Activated CD4-positive, alpha-beta memory T cell treated with anti-CD3 and anti-CD28 coated beads, Interleukin-2, amount 10 ng/mL, durations not matched to agents 7 days and 5 days (primary cell): ENCODE measurements at places on chromosomes 13 and 19.

DNA sequence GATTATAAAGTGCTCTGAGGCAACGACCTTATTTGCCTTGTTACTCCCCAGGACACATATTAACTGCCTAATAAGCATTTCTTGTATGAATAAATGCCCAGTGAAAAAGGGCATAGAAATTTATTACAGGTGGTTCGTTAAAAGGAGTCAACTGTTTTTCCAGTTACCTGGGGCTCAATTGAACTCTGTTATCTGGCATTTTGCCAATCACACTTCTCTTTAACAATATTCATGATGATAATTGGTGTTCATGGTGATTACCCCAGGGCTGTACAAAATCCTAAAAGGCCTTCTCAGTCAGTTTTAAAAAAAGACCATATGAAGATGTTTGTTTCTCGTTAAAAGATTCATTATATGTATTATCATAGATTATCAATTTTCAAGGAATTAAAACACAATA, 57.1 kb downstream of the KL start:
- no peak for DNase-seq

GRCh38 chr19:12783291-12783848, 7.9 kb upstream of the JUNB start:
- peak; percentile 65 for DNase-seq

- DNase-seq: no peak
These were observed 9.6 kb upstream of the CYP4F12 start for GRCh38 chr19:15663247-15663646.

DNA sequence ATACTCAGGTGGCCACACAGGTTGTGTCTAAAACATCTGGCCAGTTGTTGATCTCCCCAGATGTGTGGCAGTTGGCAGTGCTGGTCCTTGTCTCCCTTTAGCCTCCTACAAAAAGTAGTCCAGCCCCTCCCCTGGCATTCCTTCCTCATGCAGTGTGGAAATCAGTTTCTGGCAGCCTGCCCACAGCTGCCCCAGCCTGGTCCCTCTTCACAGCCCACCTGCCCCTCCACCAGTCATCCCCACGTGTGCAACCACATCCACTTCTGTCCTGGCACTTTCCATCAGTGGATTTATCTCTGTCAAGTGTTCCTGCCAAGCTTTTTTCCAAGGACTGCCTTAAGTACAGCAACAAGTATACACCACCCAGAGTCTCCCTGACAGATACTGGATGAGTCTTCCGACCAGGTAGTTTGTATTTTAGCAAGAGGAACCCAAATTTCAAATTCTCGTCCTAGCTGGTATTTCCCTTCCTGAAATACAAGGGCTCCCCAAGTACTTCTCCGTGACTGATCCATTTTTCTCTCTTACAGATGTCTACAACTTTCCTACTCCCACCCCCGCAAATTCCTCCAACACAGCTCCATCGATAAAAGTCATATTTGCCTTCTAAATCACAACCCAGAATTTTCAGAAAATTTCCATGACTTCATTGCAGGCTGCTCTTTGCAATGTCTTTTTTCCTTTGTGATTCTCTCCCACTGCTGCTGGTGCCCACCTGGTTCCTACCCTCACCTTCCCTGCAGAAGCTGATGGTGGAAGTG, 313.5 kb downstream of the FOXO1 start:
- DNase-seq: no peak

- DNase-seq: no peak
These were observed 147.1 kb downstream of the NHLRC3 start for GRCh38 chr13:39185326-39185725.

GRCh38 chr19:50580970-50581634, 12.9 kb upstream of the LRRC4B start:
- no peak for DNase-seq

DNA sequence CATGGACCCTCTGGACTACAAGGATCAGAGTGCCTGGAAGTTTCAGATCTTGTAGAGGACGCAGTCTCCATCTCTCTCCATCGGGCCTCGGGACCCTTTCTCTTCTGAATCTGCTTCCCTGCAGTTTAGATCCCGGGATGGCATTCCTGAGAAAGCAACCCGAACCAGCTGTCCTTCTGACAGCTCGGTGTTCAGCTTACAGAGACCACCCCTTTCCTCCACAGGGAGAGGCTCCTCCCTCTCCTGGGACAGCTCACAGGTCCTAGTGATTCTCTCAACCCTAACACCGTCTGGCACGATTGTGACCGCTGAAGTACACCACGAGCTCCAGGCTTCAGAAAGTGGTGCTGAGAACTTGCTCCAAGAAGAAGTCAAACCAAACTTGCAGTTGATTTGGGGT, 18.2 kb downstream of the CRX start:
- no peak for DNase-seq

GRCh38 chr13:48291730-48292129, 11.8 kb upstream of the RB1 start:
- DNase-seq: no peak

- no peak for DNase-seq
These were observed 274.4 kb upstream of the GPC6 start for GRCh38 chr13:92952161-92952560.

DNA sequence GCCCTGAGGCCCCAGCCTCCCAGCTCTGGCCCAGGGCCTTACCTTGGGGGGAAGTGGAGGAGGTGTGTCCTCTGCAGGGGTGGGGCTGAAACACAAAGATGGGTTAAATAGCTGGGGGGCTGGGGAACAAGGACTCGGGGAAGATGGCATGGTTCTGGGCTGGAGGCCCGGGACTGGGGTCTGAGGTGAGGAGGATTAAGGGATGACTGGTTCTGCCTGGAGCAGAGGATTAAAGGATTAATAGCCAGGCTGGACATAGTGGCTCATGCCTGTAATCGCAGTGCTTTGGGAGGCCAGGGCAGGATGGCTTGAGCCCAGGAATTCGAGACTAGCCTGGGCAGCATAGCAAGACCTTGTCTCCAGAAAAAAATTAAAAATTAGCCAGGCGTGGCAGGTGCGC, 11.6 kb downstream of the MAP4K1 start:
- DNase-seq: no peak

DNA sequence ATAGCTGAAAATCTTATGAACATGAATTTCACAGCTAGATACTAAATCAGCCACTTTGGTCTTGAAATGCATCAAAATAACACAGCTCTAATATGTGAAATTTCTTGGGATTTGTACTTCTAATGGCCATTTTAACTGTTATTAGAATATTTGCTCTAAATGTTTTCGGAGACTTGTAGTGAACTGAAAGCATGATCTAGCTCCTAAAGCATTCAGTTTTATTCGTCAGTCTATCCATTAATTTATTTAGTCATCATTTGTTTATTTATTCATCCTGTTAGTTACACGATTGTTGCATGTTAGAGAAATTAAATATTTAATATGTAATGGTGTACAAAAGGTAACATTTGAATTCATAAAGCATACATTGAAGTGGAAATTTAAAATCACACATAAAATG, 1132.7 kb downstream of the SLITRK1 start:
- no peak for DNase-seq

DNA sequence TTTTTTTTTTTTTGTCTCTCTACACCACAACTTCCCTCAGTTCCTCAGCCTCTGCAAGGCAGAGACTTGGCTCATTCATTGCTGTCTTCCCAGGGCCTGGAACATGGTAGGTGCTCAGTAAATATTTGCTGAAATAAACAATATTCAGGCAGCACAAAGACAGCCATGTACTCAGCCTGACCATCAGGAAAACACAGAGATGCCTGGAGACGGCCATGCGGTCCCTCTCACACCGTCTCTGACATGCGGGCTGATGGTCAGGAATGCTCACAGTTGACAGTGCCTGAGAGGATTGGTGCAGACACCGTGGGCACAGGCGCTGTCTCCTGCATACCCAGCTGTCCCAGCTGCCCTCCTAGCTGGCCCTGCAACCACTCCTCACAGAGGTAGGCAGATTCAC, 924 bp downstream of the PRAM1 start:
- no peak for DNase-seq

DNA sequence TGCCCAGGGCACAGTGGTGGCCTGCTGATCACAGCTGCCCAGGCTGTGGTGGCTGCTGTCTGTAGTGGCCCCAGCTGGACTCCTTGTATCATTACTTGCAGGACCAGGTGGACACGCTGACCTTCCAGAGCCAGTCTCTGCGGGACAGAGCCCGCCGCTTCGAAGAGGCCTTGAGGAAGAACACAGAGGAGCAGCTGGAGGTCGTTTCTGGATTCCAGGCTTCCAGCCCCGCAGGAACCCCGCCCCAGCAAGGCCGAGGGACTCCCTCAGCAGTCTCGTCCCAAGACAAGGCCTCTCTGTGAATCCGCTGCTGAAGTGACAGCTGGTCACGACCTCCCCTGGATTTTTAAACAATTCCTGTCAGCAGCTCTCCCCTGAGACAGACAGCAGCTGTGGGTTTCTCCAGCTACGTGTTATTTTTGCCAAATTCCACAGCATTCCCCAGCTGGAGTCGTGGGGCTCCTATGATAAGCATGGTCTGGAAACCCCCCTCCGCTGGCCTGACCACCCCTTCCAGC, 98.3 kb downstream of the SLC7A1 start:
- no peak for DNase-seq

GRCh38 chr19:49889687-49890348, 6.9 kb downstream of the IL4I1 start:
- peak; percentile 79 for DNase-seq

DNA sequence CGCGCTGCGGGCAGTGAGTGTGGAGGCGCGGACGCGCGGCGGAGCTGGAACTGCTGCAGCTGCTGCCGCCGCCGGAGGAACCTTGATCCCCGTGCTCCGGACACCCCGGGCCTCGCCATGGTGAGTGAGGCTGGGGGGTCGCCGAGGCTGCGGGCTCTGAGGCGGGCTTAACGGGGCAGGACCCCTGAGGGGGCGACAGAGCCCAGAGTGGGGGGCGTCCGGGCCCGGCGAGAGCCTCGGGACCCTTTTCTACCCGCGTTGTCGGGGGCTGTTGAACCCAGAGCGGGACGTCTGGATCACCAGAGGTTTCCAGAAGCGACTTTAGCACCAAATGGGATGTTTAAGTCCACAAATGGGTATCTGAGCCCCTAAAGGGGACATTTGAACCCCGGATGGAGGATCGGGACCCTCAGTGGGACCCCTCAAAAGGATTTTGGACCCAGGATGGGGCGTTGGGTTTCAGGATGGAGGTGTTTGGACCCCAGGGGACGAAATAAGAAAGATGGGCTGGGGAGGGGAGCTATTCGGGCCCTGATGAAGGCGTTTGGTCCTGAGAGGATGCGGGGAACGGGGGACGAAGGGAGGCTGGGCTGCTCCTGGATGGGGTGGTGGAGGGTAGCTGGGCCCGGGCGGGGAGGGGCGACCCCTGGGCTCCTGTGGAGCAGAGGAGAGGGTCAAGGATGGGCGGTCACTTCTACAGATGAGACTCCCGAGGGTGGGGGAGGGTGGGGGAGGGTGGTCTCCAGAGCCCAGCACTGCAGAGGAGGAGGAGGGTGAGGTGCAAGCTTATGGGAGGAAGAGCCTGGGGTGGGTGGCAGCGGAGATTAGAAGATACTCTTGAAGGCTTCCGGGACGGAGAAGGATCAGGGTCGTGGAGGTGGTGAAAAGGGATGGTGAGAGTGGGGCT, at the start of gene CALM3:
CALM3 (plus strand) TSS at position 13 of the 907 bp plus-strand sequence; CDS start at position 118, 105 bp downstream.
- no peak for DNase-seq

DNA sequence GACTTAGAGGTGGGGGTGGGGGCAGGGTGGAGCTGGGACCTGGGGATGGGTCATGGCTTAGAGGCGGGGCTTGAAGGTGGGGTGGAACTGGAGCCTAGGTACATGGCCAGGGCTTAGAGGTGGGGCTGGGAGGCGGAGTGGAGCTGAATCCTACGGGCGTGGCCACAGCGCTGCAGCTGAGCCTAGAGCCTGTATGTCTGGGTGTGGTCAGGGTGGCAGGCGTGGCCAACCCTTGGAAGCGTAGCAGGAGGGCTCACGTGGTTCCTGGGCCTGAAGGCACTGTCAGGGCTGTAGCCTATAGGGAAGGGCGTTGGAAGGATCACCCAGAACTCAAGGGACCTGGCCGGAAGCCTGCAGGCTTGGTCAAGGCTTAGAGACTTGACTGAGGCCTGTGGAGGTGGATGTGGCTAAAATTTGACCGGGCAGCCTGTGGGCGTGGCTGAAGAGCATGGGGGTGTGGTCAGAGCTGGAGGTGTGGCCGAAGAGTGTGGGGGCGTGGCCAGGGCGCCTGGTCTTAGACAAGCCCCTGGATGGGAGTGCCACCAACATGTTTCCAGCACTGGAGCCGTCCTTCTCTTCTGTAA, 24.3 kb downstream of the COLGALT1 start:
- peak; percentile 23 for DNase-seq

DNA sequence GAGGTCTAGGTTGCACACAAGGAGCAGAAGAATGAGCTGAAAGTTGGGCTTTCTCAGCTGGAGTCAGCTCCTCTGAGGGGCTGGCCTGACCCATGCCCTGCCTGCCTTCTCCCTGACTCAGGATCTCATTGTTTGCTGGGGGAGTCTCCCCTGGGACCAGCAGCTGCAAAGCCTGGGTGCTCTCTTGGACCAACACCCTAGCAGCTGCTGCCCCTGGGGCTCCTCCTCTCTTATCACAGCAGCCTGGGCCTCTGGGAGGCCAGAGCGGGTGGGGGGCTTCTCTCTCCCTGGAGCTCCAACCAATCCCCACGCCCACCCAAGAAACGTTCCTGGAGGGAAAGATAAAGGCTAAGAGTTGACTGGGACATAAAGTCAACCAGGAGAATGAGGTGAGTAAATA, 1.6 kb upstream of the FCGBP start:
- no peak for DNase-seq

DNA sequence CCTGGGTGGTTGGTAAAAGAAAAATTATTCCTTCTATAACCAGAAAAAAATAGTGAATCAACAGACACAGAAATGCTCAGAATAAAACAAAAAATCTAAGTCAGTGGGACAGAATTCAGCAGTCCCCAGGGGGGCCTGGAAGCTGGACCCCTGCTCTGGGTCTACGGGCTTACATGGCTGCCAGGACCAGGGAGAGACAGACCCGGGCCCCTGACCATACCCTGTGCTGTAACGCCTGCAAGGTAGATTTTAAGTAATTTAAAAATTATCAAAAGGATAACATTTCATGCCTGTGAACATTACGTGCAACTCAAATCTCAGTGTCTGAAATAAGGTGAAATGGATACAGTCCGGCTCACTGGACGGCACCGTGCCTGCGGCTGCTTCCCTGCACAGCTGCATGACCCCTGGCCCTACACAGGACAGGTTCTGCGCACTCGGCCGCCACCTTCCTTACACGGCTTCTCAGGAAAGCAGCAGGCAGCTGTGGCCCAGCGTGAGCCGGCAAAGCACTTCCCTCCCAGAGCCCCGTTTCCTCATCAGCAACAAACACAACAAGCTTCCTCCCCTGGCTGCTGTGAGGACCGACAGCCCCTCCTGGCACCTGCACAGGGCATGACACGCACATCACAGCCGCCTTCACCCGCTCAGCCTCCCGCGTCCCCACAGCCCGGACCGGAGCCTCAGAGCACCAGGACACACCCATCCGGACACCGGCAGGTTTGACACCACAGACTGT, 22.2 kb downstream of the RASA3 start:
- DNase-seq: peak; percentile 88

- DNase-seq: no peak
These were observed 891 bp upstream of the TNNI3 start for GRCh38 chr19:55158423-55158822.

GRCh38 chr13:41955605-41956004, 5.3 kb downstream of the VWA8 start:
- DNase-seq: no peak

- no peak for DNase-seq
These were observed 157.0 kb downstream of the KLF5 start for GRCh38 chr13:73215823-73216222.
